Posterior vena cava (tissue), 2 donors: ENCODE measurements at places on chromosomes 1 and 21.

- no peak for DNase-seq
Measured at GRCh38 chr1:204574016-204574864, 58.0 kb downstream of the MDM4 start.

- peak; percentile 92 for DNase-seq
Measured at GRCh38 chr1:145960468-145961108, 2.8 kb upstream of the LIX1L start.

DNA sequence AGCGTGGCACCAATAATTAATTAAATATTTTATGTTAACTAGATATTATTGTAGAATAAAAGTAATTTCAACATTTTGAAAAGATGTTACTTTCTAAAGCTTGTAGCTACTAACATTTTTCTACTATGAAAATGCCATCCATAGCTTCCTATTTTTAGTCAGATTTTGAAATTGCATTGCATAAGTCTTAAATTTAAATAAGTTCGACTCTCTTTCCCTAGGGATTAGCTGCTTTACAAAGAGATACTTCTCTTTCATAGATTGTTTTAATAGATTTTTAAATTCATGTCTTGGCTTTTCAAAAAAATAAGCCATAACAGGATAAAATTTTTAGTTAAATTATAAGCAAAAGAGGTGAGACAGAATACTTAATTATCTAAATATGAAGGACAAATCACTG lies 1279.6 kb downstream of the KCNT2 start:
- DNase-seq: no peak

DNA sequence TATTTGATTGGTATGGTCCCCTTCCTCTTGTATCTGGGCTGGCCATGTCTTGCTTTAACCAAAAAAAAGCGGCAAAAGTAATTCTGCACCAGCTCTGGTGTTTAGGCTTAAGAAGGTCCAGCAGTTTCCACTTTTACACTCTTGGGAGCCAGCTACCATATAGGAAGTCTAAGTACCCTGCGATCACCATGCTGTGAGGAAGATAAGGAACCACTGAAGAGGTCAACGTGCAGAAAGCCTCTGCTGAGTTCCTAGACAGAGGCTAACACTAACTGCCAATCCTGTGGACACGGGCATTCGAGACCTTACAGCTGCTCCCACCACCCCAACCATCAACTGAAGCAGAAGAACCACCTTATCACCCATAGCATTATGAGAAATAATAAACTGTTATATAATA lies 331.4 kb downstream of the VAV3 start:
- DNase-seq: no peak

GRCh38 chr1:1594602-1595260 lies 5.2 kb downstream of the FNDC10 start:
- DNase-seq: no peak

DNA sequence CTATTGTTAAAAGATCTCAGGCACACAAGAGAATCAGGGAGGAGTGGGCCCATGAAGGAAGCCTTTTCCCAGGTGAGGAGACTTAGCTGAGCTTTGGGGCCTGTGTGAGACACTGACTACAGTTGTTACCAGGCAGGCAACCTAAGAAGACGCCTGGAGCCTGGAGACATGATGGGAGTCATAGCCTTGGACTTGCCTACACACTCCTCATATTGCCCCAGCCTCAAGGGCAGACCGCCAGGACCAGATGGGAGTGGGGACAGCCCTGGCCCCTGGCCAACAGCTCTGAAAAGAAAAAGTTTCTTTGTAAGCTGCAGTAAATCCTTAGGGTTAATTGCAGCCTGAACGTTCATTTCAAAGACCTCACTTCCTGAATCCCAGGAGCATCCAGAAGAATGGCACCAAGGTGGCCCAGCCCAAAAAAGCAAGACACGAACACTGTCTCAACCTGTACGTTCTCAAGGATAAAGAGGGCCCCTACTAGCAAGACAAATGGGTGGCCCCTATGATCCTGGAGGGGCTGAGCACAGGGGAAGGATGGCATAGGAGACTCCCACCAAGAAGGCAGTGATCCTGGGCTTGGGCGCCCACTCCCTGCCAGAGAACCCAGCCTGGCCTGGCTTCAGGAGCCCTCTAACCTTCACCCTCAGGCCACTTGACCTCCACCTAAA lies 33.2 kb upstream of the BTG2 start:
- no peak for DNase-seq
